H1 (cell line): ENCODE measurements at places on chromosomes 6 and 20.

- DNase-seq = no peak
These were observed 6.2 kb downstream of the COL9A3 start for GRCh38 chr20:62822788-62823651.

GRCh38 chr20:8423482-8423881 is 291.4 kb downstream of the PLCB1 start:
- no peak for DNase-seq

GRCh38 chr6:80872951-80873308 is 766.5 kb downstream of the BCKDHB start:
- no peak for DNase-seq

DNA sequence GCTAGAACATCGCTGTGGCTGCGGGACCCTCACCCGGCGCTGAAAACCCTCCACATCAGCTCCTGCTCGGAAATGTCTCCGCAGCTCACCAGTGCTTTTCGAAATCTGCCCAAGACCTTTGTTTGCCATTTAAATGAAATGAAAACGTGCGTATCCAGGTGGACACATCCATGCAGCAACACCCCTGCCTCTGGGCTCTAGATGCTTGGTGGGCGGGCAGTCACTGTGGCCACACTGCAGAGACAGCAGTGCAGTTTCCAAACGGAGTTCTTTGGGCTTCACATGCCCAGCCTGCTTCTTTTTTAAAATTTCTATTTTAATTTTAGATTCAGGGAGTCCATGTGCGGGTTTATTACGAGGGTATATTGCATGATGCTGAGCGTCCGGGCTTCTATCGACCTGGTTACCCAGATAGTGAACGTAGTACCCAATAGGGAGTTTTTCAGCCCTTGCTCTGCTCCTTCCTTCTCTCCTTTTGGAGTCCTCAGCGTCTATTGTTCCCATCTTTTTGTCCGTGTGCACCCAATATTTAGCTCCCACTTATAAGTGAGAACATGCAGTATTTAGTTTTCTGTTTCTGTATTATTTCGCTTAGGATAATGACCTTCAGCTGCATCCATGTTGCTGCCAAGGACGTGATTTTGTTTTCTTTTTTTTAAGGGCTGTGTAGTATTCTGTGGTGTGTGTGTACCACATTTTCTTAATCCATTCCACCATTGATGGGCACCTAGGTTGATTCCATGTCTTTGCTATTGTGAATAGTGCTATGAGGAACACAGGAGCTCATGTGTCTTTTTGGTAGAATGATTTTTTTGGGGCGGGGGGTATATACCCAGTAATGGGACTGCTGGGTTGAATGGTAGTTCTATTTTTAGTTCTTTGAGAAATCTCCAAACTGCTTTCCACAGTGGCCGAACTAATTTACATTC is 4.8 kb upstream of the TUBB2B start:
- DNase-seq = no peak

DNA sequence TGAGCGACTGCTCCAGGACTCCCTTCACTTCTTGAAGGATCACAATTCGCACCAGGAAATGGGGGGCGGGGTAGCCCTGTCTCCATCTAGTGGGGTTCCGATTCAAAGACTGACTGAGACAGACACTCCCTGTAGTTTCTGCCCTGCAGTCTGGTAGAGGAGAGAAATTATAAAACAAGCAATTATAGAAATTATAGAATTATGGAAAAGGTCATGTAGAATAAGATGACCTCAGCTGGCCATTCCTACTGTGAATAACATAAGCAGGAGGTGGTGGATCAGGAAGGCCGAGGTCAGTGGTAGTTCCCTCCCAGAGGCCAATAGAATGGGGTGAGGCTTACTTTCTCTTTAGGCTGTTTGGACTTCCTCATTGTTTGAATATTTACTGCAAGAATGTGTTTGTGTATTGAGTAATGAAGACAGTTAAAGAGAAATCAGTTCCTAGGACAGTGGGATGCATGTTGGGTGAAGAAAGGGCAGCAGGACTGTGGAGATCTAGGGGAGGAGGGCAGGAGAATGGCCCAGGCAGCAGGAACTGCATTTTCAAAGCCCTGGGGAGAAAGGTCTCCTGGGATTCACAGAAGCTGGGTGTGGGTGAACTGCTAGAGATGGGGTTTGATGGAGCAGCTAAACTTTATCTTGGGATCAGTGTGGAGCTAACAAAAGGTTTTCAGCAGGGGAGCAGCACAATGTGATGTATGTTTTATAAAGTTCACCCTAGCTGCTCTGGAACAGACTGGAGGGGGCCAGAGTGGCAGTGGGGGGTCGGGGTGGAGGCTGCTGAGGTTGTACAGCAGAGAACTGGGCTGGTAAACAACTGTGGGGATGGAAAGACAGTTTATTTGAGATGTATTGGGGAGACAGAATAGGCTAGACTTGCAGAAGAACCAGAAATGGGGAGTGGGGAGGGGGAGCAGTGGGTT is 2.1 kb downstream of the ZNF341 start:
- peak; percentile 49 for DNase-seq

DNA sequence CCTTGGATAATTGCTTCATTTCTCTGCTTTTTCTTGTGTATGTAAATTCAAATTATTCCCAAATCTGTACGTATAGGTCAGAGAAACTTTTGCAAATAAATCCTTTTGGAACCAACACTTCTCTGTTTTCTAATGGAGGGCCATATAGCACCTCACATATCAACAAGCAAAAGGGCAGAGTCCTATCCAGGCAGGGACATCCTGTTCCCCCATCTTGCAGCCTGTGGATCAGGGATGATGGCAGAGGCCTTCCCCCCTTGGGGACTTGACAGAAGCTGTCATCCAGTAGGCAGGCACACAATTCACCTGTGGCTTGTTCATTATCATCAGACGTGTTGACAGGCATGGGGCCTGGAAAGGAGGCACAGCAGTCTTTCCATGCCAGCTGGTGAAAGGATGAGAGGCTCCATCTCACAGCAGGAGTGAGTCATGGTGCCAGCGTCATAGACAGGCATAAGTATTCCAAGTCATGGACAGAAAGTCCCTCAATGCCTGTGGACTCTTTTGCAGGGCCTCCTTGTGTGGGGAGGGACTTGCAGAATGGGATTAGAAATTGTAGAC is 31.8 kb upstream of the PLEKHG1 start:
- no peak for DNase-seq

DNA sequence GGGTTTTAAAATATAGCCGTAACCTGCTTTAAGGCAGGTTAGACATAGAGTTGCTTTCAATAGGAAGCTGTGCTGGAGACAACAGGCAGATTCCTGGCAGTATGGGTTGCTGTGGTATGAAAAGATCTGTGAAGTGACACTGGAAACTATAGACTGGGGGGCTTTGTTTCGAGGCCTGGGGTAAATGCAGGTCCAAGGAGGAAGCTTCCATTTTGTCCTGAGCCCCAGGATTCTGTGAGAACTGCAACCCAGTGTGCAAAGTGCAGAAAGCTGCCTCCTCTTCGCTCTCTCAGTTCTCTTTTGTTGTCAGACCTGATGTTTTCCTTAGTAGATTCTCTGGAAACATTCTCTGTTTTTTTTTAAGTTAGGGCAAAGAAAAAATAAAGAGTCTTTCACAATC is 86.9 kb downstream of the LYRM4 start:
- DNase-seq = no peak

- no peak for DNase-seq
These were observed 70.9 kb downstream of the ATG5 start for GRCh38 chr6:106254636-106255035.

GRCh38 chr6:11692451-11693376 is 85.9 kb downstream of the ADTRP start:
- no peak for DNase-seq

GRCh38 chr6:111215131-111215530 is 127.8 kb downstream of the SLC16A10 start:
- no peak for DNase-seq

- no peak for DNase-seq
These were observed 52.5 kb upstream of the TAGAP start for GRCh38 chr6:159097256-159097655.

DNA sequence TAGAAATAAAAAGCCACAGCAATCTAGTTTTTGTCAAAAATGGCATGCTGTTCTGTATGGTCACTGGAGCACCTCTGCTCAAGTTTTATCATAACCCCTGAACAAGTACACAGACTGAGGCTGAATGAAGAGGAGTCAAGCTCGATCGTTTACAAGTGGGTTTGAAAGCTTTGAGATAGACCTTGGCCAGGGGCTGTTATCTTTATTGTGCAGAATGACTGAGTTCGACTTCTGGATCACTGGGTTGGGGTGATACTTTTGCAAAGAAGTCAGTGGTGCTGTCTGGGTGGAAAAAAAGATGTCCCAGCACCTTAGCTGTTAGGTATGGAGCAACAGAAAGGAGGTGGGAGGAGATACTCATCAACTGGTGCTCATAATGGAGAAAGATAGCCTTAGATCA is 446.0 kb downstream of the HACE1 start:
- no peak for DNase-seq

GRCh38 chr20:14984768-14985622 is 647.6 kb upstream of the FLRT3 start:
- no peak for DNase-seq
